ENCODE measurements at places on chromosomes 6 and 20. TPM values are rescaled to one million over a fixed set of nuclear protein-coding genes. Genes with fewer than 3 reads are reported as not detected.

- no peaks in the 10 kb centered on the region for H3K4me1 ChIP-seq
- no peak overlapping the region for H3K4me3 ChIP-seq
- H3K27me3 ChIP-seq = peaks cover 10% of the 10 kb centered on the region
These were observed 5.9 kb downstream of the TTLL2 start for GRCh38 chr6:167330750-167331149.

Gene ABT1
- total RNA-seq = 8.3 TPM

GRCh38 chr6:138092686-138093085 lies 14.5 kb downstream of the PERP start:
- no peak overlapping the region for H3K4me3 ChIP-seq
- peaks cover 17% of the 10 kb centered on the region for H3K36me3 ChIP-seq
- no peaks in the 10 kb centered on the region for H3K4me1 ChIP-seq
- DNase-seq = no peak
- no peak overlapping the region for H3K27ac ChIP-seq

- H3K4me1 ChIP-seq = peaks cover 63% of the 10 kb centered on the region
- H3K4me3 ChIP-seq = peak overlapping the region; percentile 12
These were observed 20.2 kb downstream of the MAP3K4 start for GRCh38 chr6:161011492-161012480.

GRCh38 chr6:9647599-9647998 lies 767.3 kb downstream of the TFAP2A start:
- H3K4me1 ChIP-seq = peaks cover 12% of the 10 kb centered on the region
- no peaks in the 10 kb centered on the region for H3K36me3 ChIP-seq
- no peak overlapping the region for H3K4me3 ChIP-seq
- DNase-seq = no peak
- H3K27ac ChIP-seq = no peak overlapping the region

DNA sequence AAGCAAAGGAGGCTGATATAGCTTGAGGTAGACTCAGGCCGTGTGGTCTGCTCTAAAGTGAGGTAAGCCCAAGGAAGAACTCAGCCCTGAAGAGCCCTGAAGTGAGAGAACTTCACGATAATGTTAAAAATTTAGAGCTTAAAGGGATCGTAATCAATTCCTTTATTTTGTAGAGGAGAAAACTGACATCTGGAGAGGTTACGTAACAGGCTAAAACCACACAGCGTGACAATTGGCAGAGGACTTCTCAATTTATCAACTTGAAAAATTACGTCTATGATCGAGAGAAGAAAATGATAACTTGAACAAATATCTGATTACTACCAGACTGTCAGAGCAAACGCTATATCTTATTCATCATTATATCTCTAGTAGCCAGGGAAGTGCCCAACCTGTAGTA lies 121.8 kb upstream of the FOXO3 start:
- no peaks in the 10 kb centered on the region for H3K4me1 ChIP-seq
- H3K27me3 ChIP-seq = no peaks in the 10 kb centered on the region
- no peak for DNase-seq
- H3K27ac ChIP-seq = no peak overlapping the region
- no peak overlapping the region for H3K4me3 ChIP-seq

Gene KCNK16
- total RNA-seq = not detected

DNA sequence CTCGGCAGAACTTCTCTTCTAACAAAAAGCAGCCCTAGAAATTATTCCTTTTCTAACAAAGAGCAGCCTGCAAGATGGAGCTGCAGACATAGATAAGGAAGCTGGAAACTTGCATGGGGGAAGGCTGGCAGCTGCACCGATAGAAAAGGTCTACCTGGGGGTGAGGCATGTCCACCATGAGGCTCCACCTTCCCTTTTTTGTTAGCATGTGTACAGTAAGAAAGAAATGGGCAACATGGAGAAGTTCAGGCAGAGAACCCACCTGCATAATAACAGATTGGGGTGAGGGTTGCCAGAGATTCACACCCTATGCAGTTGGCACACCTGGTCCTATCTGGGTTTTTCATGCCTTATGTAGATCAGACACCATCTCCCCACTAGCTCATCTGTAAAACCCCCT lies 25.4 kb downstream of the ZNF311 start:
- peaks cover 23% of the 10 kb centered on the region for H3K4me1 ChIP-seq
- no peak overlapping the region for H3K4me3 ChIP-seq
- peaks cover 22% of the 10 kb centered on the region for H3K27me3 ChIP-seq
- no peaks in the 10 kb centered on the region for H3K36me3 ChIP-seq
- H3K27ac ChIP-seq = no peak overlapping the region

Gene BHLHE23
- total RNA-seq = not detected

GRCh38 chr6:7051780-7052442 lies 55.9 kb upstream of the RREB1 start:
- H3K4me3 ChIP-seq = peak overlapping the region; percentile 72
- H3K36me3 ChIP-seq = no peaks in the 10 kb centered on the region
- H3K27ac ChIP-seq = peak overlapping the region; percentile 80
- DNase-seq = peak; percentile 55
- H3K27me3 ChIP-seq = no peaks in the 10 kb centered on the region

GRCh38 chr6:3843379-3844096 lies 5.6 kb upstream of the FAM50B start:
- H3K27ac ChIP-seq = no peak overlapping the region
- H3K4me3 ChIP-seq = no peak overlapping the region
- no peaks in the 10 kb centered on the region for H3K36me3 ChIP-seq
- H3K27me3 ChIP-seq = no peaks in the 10 kb centered on the region
- H3K4me1 ChIP-seq = peaks cover 10% of the 10 kb centered on the region

DNA sequence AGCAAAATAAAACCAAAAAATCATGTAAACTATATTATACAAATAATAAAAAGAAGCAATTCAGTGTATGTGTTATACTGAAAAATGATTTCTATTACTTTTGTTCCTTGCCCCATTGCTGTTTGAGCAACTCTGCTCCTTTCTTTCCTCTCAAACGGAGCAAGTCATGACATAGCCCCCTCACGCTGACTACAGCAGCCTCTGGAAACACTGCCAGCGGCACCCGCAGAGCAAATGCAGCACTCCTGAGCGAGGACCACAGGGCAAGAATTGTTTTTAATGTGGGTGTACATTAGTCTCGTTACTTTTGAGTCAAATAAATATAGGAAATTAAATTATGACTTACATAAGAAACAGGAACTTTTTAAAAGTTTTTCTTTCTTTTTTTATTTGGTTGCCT lies 350.1 kb upstream of the HSF2 start:
- no peaks in the 10 kb centered on the region for H3K27me3 ChIP-seq
- no peaks in the 10 kb centered on the region for H3K4me1 ChIP-seq
- no peak overlapping the region for H3K27ac ChIP-seq
- peak overlapping the region; percentile 39 for H3K4me3 ChIP-seq
- DNase-seq = peak; percentile 21
- no peaks in the 10 kb centered on the region for H3K36me3 ChIP-seq

Gene LRRN4
- 0.08 TPM for total RNA-seq

Gene VSX1
- 0.33 TPM for total RNA-seq

DNA sequence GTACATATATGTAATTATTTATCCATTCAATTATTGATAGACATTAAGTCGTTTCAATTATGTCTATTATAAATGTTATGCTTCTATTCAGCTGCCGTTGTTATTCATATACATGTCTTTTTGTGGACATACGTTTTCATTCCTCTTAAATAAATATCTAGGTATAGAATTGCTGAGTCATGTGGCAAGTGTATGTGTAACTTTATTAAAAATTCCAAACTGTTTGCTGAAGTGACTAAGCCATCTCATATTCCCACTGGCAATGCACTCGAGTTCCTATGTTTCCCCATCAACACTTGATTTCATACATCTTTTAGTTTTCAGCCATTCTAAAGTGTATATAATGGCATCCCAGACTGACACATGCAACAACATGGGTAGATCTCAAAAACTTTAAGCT lies 739.7 kb upstream of the POU3F2 start:
- no peak overlapping the region for H3K27ac ChIP-seq
- H3K4me1 ChIP-seq = no peaks in the 10 kb centered on the region
- no peaks in the 10 kb centered on the region for H3K27me3 ChIP-seq

- peak; percentile 73 for DNase-seq
- peaks cover 69% of the 10 kb centered on the region for H3K27me3 ChIP-seq
- no peaks in the 10 kb centered on the region for H3K36me3 ChIP-seq
- H3K4me3 ChIP-seq = no peak overlapping the region
- peak overlapping the region; percentile 63 for H3K27ac ChIP-seq
- H3K4me1 ChIP-seq = no peaks in the 10 kb centered on the region
These were observed 28.2 kb upstream of the KCNB1 start for GRCh38 chr20:49510562-49511122.

- no peak overlapping the region for H3K4me3 ChIP-seq
- no peaks in the 10 kb centered on the region for H3K27me3 ChIP-seq
- H3K27ac ChIP-seq = no peak overlapping the region
These were observed 23.3 kb upstream of the BMP2 start for GRCh38 chr20:6744180-6744579.

Gene SPAG4
- 2.3 TPM for total RNA-seq

DNA sequence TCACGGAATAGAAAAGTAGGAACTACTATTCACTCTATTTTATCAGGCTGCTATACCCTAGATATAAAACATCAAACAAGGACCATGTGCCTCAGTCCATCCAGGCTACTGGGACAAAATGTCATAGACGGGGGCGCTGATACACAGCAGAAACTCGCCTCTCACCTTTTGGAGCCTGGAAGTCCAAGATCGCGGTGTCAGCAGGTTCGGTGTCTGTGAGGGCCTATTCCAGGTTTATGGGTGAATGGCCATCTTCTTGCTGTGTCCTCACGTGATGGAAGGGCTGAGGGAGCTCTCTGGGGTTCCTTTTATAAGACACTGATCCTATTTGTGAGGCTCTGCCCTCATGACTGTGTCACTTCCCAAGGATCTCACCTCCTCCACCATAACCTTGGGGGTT lies 89.5 kb downstream of the DLL1 start:
- peaks cover 4% of the 10 kb centered on the region for H3K4me1 ChIP-seq
- no peaks in the 10 kb centered on the region for H3K36me3 ChIP-seq

GRCh38 chr20:4052139-4052480 lies 36.8 kb upstream of the RNF24 start:
- H3K27me3 ChIP-seq = no peaks in the 10 kb centered on the region
- no peak for DNase-seq
- no peak overlapping the region for H3K4me3 ChIP-seq
- peak overlapping the region; percentile 78 for H3K27ac ChIP-seq
- H3K36me3 ChIP-seq = no peaks in the 10 kb centered on the region
- H3K4me1 ChIP-seq = peaks cover 34% of the 10 kb centered on the region

GRCh38 chr20:44597930-44598329 lies 15.6 kb downstream of the PKIG start:
- no peak for DNase-seq
- H3K36me3 ChIP-seq = peaks cover 7% of the 10 kb centered on the region
- peak overlapping the region; percentile 51 for H3K4me3 ChIP-seq

- no peak overlapping the region for H3K4me3 ChIP-seq
- H3K36me3 ChIP-seq = no peaks in the 10 kb centered on the region
- H3K4me1 ChIP-seq = peaks cover 83% of the 10 kb centered on the region
- no peaks in the 10 kb centered on the region for H3K27me3 ChIP-seq
- H3K27ac ChIP-seq = peak overlapping the region; percentile 99
- DNase-seq = no peak
These were observed 242.6 kb downstream of the ARID1B start for GRCh38 chr6:157019733-157020132.

GRCh38 chr20:60300374-60300773 lies 342.2 kb downstream of the CDH26 start:
- H3K4me3 ChIP-seq = no peak overlapping the region
- no peak for DNase-seq
- H3K27me3 ChIP-seq = peaks cover 2% of the 10 kb centered on the region

DNA sequence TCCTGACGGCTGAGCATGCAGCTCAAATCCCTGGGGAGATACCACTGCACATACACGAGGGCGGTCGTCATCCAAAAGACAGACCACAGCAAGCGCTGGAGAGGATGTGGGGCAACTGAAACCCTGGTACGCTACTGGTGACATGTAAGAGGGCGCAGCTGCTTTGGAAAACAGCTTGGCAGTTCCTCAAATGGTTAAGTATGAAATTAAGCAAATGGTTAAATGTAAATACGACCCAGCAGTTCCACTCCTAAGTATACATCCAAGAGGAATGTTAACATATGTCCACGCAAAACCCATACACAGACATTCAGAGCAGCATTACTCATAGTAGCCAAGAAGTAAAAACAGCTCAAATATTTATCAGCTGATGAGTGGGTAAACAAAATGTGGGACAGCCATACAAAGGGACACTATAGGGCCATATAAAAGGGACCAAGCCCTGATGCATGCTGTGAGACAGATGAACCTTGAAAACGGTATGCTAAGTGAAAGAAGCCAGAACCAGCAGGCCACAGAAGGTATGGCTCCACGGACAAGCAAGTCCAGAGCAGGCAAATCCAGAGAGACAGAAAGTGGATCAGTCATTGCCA lies 38.5 kb downstream of the RIPOR3 start:
- no peak overlapping the region for H3K4me3 ChIP-seq
- DNase-seq = no peak
- peak overlapping the region; percentile 91 for H3K27ac ChIP-seq
- peaks cover 44% of the 10 kb centered on the region for H3K4me1 ChIP-seq
- no peaks in the 10 kb centered on the region for H3K27me3 ChIP-seq

Gene ARMC12
- not detected for total RNA-seq

Measured in left ventricle myocardium inferior (tissue), 1 donor.